ENCODE measurements at places on chromosomes 7 and 10.

GRCh38 chr10:19826712-19827111, 10.5 kb downstream of the PLXDC2 start:
- no peak for DNase-seq

- no peak for DNase-seq
Observed at GRCh38 chr7:3206101-3206500, 95.0 kb upstream of the SDK1 start.

DNA sequence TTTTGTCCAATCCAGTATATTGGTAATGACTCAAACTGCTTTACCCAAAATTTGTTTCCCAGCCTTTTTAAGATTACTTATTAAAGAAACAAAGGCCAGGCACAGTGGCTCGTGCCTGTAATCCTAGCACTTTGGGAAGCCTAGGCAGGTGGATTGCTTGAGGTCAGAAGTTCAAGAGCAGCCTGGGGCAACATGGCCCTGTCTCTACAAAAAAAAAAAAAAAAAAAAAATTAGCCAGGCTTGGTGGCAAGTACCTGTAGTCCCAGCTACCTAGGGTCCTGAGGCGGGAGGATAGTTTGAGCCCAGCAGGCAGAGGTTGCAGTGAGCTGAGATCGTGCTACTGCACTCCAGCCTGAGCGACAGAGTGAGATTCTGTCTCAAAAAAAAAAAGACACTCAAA, 7.0 kb upstream of the ARHGAP12 start:
- no peak for DNase-seq

DNA sequence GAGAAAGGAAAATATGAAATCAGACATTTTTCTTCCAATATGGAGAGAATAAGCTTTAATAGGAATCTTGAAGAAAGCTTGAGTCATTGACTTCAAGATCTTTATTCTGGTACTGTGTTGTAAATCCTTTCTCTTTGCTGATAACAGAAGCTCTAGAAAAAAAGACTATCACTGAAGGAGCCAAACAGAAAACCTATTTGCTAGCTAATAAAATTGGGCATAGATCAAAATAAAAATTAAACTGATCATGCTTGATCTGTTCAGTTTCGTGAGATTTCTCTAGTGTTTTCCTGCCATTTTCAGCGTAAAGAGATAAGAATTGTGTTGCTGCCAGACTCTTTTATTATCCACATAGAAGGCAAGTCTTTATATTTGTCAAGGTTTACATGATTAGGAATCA, 1.5 kb upstream of the GHITM start:
- no peak for DNase-seq

DNA sequence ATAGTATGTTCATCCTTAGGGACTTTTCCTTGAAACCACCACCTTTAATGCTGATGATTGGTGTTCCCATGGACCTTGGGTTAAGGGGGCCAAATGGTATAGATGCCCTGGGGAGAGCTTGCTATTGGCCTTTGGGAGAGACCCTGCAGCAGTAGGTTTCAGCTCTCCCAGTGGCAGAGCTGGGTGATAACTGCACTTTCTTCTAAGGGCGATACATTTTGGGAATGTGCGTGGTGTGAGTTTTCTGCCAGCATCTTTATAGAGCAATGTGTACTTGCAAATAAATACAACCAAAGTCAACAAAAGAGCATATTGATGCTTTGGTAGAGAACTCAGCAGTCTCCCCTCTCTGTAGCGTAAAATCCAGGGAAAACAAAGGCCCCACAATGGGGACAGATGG, 404.1 kb downstream of the PAXIP1 start:
- DNase-seq, result no peak

GRCh38 chr7:103068414-103069403, 5.9 kb downstream of the FBXL13 start:
- DNase-seq, result no peak

GRCh38 chr7:129728875-129729467, 117.5 kb downstream of the NRF1 start:
- no peak for DNase-seq

- DNase-seq, result no peak
Observed at GRCh38 chr10:61284222-61284890, 168.8 kb downstream of the TMEM26 start.

- DNase-seq, result no peak
Observed at GRCh38 chr7:87380905-87381304, 35.4 kb downstream of the CROT start.

- DNase-seq, result no peak
Observed at GRCh38 chr10:79378647-79379511, 31.6 kb downstream of the PPIF start.

DNA sequence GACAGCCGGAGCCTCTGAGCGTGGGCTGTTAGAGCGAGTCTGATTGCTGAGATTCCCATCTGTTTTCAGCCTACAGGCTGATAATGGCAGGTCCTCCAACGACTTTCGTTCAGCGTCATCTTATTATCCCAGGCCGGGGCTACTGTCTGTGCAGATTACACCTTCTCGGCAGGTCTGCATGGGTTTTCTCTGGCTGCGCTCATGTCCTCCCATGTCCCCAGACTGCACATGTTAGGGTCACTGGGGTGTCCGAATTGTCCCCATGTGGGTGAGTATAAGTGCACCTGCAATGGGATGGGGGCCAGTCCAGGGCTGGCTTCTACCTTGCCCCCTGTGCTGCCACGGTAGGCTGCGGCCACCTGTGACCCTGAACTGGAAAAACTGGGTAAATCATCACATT, 257.8 kb downstream of the COBL start:
- no peak for DNase-seq

- no peak for DNase-seq
Observed at GRCh38 chr10:121597504-121598262, 561 bp downstream of the FGFR2 start.

DNA sequence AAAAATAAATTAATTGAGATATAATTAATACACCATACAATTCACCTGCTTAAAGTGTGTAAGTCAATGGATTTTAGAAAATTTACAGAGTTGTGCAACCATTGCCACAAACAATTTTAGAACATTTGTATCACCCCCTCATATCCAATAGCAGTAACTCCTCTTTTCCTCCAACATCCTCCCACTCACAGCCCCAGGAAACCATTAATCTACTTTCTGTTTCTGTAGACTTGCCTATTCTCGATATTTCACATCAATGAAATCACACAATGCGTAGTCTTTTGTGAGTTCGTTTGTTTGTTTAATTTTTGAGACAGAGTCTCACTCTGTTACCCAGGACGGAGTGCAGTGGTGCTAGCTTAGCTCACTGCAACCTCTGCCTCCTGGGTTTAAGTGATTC, 13.7 kb upstream of the HERC4 start:
- DNase-seq, result no peak

DNA sequence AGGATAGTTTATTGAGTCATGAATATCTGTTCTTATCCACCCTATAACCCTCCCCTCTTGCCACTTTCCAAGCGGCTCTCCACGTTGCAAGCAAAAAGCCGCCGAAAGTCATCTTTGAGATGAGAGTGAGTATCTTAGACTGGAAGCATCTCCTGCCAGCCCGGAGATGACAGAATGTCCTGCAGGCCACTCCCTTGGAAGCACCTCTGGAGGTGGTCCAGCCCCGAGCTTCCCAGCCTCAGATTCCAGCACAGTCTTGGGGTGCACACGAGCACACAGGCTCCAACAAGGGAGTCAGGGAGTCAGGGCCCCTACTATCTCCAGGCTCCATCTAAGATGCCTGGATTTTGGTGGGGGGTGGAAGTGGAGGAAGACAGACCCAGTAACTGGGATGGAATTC, 5.5 kb upstream of the ELN start:
- no peak for DNase-seq

DNA sequence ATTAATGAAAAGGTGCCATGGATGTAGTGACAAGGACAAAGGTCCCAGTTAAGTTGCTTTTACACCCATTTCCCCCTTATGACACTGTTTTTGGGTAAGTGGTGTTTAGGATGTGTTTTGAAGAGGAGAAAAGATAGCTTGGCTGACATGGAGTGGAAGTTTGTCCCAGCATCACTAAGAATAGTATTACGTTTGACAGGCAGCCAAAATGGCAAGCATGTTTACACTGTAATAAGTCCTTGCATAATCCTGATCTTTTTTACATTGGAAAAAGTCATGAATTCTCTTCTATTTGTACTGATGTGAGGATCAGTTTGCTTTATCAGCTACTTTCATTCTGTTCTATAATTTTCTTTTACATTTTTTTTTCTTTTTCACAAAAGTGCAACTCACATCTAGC, 137.8 kb downstream of the CHRM2 start:
- no peak for DNase-seq

- DNase-seq, result no peak
Observed at GRCh38 chr10:73910401-73910763, 550 bp upstream of the PLAU start.

DNA sequence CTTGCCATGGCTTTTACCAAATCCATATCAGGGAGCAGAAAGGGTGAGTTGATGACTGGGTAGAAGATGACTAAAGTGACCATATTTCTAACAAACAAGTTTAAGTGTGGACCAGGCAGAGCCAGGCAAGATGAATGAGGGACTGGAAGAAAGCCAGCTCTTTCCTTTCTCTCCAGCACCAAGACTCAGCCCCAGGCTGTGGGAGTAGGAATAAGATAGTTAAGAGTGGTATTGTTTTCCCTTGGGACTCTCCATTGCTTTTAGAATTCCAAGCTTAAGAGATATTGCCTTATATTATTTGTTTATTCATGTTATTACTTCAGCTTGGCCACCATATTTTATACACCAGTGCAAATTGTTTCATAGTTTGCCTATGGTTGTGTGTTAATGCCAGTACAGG, 28.8 kb upstream of the TSPAN33 start:
- no peak for DNase-seq
